ENCODE measurements at places on chromosomes 5 and 9.
A peak's percentile ranks its signal among the peaks of the same experiment; 100 is the strongest.

- peak; percentile 50 for DNase-seq
Observed at GRCh38 chr5:58871648-58872242, 288.9 kb downstream of the RAB3C start.

GRCh38 chr5:154541553-154541952, 63.5 kb upstream of the HAND1 start:
- DNase-seq = no peak

DNA sequence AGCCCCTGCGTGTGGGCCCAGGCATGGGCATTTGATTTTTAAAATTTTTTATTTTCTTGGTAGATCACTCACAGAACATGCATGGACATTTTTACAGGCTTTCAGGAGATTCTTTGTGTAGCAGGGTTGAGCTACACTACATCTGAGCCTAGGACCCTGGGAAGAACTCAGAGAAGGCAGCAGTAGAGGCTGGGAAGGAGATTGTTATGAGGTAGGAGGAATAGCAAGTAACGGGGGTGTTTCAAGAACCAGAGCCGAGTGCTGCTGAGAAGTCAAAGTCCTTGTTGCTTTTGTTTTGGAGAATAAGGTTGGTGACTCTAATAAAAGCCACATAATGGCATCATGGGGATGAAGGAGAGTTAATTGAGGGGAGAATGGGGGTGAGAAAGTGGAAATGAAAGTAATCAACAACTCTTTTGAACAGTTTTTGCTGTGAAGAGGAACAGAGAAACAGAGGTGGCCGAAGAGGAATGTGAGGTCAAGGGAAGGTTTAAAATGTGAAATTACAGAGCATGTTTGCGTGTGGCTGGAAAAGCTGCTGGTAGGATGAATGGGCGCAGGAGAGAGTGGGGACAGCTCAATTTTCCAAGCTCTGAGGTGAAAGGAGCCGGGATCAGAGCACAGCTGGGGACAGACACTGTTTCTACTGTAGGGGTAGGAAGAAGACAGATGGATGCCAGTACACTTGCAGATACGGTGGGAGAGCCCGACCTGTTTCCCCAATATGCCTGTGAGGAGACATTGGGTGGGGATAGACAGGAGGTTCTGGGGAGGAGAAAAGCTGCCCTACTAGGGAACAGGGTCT, 4.7 kb upstream of the PDLIM7 start:
- DNase-seq = no peak

GRCh38 chr5:133062276-133062675, 10.5 kb downstream of the HSPA4 start:
- no peak for DNase-seq

DNA sequence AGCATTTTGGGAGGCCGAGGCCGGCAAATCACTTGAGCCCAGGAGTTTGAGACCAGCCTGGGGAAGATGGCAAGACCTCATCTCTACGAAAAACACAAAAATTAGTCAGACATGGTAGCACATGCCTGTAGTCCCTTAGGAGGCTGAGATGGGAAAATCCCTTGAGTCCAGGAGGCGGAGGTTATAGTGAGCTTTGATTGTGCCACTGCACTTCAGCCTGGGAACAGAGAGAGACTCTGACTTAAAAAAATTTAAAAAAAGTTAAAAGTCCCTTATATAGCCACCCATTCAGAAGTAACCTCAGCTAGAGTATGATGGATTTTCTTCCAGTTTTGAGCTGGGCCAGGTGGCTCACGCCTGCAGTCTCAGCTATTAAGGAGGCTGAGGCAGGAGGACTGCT, 72.4 kb downstream of the UGCG start:
- no peak for DNase-seq
